CD8-positive, alpha-beta memory T cell (primary cell): ENCODE measurements at places on chromosomes 11 and 22. TPM values are rescaled to one million over a fixed set of nuclear protein-coding genes. Genes with fewer than 3 reads are reported as not detected.

Gene RIN1
- 1.5 TPM for total RNA-seq

Gene BEST1
- total RNA-seq = not detected

Gene CCDC81
- 0.44 TPM for total RNA-seq

Gene OR51A4
- total RNA-seq = not detected

Gene EHF
- total RNA-seq = 0.20 TPM

Gene OR51B4
- total RNA-seq = not detected

Gene C11orf91
- total RNA-seq = not detected

Gene RCN1
- 30.9 TPM for total RNA-seq

Gene MRPL48
- 63.1 TPM for total RNA-seq

DNA sequence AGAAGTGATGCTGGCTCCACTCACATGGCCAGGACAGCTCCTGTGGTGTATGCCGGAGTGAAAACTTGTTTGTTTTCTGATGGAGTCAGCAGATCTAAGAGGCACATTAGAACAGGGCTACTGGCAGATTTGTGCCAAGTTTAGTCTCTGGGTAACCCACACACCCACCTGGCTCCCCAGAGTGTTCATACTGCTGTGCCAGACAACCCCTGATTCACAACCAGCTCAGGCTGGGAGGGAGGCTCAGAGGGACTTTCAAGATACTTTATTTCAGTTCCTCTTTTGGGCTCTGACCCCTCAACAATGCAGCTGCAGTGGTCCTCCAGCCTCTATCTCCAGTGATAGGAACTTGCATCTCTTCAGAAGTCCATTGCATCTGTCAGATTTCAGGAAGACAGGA lies 8.5 kb downstream of the NTM start:
- DNase-seq = no peak

DNA sequence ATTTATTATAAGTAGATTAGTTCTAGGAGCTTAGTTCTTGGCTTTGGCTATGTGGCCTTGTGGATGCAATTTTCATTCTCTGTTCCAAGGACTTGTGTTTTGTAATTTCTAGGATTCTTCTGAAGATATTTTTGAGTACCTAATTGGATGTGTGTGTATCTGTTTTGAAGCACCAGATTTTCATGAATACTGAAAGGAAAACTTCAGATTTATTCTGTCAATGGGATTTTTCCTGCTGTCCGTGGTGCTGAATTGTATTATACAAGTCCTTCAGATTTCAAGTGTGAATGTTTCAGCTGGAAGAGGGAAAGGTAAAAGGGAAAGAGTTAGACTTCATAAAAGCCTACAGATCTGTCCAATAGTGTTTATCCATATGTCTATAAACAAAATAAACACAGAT lies 18.2 kb upstream of the SYN3 start:
- DNase-seq = no peak

- DNase-seq = no peak
These were observed 3.7 kb upstream of the COMT start for GRCh38 chr22:19937616-19938473.

DNA sequence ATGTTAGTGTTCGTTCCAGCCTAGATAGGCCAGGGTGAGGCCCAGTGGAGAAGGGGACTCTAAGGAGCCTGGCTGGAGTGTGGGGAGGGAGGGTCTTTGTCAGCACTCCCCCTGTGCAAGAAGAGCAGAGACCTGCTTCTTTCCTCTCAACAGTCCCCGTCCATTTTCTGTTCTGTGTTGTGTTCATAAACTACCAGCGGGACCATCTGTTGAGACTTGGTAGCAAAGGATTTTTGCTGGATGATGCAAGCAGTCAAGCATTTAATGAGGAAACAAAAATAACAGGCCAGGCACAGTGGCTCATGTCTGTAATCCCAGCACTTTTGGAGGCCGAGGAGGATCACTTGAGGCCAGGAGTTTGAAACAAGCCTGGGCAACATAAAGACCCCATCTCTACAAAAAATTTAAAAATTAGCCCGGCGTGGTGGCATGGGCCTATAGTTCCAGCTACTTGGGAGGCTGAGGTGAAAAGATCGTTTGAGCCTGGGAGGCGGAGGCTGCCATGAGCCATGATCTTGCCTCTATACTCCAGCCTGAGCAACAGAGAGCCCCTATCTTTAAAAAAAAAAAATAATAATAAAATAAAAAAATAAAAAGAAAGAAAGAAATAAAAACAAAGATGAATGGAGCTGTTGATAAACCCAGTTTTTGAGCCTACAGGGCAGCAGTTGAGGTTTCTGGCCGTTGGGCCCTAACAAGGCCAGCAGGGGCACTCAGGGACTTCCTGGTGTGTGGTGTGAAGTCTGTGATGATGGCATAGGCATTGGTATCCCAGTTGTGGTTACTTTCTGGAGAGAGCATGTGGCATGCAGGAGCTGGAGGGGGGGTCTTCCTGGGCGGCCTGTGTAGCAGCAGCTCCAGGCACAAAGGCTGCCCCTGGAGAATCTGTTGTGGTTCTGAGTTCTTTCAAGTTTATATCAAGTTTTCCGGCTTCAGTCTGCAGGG lies 1.7 kb upstream of the TXNRD2 start:
- no peak for DNase-seq

GRCh38 chr11:93143800-93144199 lies 54.0 kb downstream of the SLC36A4 start:
- no peak for DNase-seq

DNA sequence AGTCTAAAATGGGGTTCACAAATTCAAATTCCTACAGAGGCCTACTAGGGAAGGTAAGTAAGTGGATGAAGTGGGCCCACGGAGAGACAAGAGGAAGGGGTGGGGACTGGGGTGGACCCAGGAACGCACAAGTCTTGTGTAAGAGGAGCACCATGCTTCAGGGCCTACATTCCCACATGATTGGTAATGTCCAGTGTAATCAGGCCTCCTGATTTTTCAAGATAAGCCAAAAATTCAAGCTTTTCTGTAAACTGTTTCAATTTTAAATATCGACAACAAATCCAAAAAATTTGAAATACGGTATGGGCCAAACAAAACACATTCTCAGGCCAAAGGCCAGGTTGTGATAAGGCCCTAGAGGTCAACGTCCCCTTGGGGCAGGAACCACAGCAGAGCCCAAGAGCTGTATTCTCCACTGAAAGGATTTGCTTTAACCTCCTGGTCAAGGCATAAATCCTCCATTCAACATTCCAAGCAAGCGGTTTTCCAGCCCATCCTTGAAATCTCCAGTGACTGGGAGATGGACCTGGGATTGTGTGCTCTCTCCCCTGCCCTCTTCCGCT lies 116.4 kb downstream of the TRIM29 start:
- DNase-seq = no peak

- DNase-seq = no peak
These were observed 16.4 kb upstream of the CSRP3 start for GRCh38 chr11:19218216-19218615.

DNA sequence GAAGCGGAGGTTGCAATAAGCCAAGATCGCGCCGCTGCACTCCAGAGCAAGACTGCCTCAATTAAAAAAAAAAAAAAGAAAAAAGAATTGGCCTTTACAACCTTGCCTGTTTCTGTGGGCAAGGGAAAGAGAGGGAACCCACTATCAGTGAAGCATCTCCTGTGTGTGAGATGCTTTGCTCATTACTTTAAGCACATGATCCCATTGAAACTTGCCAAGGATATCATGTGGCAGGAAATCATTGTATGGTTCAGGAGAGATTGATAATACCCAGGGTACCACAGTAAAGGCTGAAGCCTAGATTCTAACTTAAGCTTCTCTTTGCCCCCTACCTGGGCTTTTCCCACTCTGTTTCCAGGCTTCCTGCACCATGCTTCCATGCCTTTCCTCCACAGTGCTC lies 3.6 kb downstream of the LDLRAD3 start:
- no peak for DNase-seq

DNA sequence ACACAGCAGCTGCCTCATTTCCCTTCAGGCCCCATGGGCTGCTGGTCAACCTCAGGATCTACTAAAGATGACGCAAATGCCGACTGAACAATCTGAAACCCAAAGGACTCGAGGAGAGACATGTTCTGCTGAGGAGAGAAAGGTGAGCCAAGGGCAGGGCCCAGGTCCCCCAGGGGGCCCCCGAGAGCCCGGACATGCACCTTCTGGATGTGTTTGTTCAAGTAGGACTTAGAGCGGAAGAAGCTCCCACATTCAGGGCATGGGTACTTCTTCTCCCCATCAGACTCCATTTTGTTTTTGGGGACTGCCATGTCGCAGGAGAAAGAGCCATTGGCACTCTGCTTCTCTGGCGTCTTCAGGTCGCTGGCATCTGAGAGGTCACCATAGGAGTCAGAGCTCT lies 19.3 kb downstream of the PATZ1 start:
- DNase-seq = no peak

- DNase-seq = no peak
These were observed 32.5 kb downstream of the PAK1 start for GRCh38 chr11:77441426-77441825.

DNA sequence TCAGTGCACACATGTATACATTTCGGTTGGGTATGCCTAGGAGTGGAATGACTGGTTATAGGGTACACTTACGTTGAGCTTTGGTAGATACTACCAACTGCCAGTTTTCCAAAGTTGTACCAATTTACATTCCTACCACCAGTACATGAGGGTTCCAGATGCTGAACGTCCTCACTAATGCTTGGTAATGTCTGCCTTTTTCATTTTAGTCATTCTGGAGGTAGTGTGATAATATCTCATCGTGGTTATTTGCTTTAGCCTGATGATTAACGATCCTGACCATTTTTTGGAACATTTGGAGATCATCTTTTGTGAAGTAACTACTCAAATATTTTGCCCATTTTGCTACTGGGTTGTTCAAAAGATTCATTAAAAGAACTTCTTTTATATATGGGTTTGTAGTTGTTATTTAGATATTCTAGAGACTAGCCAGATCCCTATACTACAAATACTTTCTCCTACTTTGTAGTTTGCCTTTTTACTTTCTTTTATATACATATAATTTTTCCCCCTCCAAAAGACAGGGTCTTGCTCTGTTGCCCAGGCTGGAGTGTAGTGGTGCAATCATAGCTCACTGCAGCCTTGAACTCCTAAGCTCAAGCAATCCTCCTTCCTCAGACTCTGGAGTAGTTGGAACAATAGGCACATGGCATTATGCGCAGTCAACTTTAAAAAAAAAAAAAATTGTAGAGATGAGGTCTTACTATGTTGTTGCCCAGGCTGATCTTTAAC lies 62.1 kb downstream of the RBFOX2 start:
- DNase-seq = no peak

GRCh38 chr11:62012451-62012831 lies 45.0 kb upstream of the FTH1 start:
- no peak for DNase-seq

- DNase-seq = no peak
These were observed 3.4 kb upstream of the TMEM184B start for GRCh38 chr22:38276166-38276565.

DNA sequence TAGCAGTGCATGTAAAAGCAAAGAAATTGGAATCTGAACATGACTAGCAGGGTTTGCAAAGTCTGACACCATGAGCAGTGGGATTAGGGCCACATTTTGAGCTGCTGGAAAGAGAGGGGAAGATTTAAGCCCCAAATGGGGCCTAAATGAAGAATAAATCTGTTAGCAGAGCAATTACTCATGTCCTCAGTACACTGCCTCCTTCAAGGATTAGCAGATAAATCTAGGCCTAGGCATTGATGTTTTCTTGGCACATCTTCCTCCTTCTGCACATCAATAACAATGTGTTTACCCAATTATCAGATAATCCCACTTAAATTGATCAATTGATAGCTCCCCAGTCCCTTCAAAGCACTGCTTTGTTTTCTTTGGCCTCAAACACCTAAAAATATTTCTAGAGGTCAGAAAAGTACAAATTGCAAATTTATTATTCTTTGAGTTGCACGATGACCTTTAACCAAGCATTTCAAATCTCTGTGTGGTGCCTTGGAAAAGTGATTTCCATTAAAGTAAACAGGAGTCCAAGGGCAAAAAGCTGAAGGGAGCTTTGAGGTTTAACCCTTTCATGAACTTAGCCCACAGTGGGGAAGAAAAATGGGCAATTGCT lies 514.7 kb upstream of the CHORDC1 start:
- DNase-seq = no peak

DNA sequence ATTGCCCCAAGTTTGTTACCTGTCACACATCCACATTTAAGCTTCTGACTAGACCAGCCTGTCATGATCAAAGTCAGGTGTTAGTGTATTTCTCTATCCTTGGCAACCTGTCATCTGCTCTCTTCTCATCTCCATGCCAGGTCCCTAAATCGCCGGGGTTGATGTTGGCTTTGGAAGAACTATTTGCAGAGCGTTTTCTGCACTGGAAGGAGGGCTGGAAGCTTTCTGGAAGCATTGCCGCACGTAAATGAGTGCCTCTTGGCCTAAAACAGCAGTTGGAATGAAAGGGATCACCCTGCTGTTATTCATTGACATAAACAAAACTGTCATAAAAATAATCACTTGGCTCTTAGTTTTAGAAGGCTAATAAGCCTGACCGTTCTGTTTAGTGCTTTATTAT lies 1.4 kb downstream of the TTC12 start:
- DNase-seq = no peak

- no peak for DNase-seq
These were observed 88.3 kb downstream of the NAV2 start for GRCh38 chr11:19800714-19801519.

DNA sequence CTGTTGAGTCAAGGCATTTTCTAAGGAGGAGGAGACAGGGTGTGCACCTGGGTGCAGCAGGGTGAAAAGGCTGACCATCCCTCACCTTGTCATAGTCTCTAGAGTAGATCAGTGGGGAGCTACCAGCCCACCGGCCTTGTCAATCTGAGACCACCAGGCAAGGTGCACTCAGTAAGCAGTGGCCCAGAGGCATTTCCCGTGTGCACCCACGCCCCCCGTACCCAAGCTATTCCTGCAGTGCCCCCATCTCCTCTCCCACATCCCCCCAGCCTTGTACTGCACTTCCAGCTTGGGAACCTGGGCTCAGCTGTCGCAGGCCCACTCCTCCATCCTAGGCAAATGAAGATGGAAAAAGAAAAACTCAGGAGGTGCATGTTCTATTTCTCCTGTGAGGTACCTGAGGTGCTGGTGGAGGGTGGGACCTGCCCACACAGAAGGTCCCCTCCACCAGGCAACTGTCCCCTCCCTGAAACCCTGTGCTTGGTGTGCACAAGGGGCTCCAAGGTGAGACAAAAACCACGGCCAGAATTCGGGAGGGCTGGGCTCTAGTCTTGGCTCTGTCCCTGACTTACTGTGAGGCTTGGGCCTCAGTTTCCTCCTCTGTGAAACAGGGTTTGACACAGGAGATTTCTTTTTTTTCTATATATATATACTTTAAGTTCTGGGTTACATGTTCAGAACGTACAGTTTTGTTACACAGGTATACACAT lies 8.4 kb downstream of the P2RY2 start:
- DNase-seq = no peak

DNA sequence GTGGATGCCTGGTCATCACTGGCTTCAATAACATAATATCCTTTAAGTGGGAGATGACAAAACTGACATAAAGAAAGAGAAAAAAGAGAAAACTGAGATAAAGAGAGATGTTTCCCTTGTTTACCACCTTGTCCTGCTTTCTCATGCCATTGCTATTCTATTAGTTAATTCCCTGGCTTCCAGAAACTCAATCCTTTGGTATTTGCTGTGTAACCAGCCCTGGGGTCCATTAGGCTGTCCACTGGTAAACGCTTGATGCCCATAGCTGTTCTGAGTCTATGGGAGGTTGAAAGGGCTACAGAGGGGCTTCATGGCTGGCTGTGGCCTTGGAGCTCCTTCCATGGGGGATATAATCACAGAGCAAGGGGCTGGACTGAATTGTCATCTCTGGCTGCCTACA lies 243.4 kb upstream of the PLET1 start:
- DNase-seq = no peak
